CD4-positive, alpha-beta T cell treated with Interleukin-4 for 1 hour (primary cell): ENCODE measurements at places on chromosomes 16 and 17.

DNA sequence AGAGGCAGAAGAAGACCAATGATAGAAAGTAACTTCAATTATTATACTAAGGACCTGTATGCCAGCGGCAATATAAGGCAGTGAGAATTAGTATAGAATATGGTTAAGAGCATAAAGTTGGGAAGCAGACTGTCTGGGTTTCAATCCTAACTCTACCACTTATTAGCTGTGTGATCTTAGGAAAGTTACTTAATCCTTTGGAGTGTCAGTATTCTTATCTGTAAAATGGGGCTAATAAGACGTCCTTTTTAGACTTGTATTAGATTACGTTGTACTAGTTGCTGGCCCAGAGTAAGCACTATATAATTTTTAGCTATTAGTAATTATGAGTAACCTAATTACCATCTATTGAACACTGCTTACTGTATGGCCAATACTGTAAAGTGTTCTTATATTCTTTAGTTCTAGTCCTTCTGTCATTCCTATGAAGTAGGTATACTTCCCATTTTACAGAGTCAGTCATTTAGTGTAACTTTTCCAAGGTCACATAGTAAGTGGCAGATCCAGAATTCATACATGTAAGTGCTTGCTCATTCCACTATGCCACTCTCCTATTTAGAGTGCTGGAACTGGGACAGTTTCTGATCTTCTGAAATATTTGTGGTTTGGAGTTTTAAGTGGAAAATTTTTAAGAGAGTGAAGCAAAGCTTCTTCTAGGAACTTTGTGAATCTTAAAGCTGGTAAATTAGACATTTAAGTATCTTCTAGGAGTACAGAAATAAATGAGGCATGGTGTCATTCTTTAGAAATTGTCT lies 22.5 kb downstream of the HEATR9 start:
- no peak for DNase-seq

GRCh38 chr16:74726716-74727115 lies 26.1 kb upstream of the MLKL start:
- DNase-seq = peak; percentile 33

DNA sequence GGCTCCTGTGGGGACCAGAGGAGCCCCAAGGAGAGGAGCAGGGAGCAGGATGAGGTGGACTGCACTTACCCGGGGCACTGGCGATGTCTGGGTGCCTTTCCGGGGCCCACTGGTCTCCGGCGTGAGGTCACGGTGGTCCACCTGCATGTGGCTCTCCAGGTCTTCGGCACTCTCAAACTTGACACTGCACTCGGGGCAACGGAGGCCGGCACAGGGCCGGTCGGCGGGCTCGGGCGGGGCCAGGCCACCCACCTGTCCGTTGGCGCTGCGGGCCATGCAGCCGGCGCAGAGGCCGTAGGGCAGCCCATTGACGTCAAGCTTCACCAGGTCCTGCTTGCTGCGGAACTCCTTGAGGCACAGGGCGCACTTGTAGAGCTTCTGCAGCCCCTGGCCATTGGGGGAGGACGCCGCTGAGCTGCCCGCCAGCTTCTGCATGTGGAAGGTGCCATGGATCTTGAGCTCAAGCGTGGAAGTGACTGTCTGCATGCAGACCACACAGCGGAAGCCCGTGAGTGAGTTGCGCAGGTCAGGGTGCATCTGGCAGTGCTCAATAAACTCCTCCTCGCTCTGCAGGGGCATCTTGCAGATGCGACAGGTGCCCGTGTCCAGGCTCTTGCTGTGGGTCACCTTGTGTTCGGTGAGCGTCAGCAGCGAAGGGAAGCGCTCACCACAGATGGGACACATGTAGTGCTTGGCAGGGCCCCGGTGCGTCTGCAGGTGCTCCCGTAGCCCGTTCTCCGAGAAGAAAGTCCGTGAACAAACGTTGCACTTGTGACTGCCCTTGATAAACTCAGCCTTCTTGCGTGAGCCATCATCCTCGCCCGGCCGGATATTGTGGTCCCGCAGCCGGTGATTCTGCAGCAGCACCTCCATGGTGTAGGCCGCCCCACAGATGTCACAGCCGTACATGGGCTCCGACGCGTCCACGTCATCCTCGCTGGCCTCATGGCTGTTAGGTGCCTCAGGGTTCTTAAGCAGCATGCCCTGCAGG lies 220.0 kb downstream of the ZNF423 start:
- no peak for DNase-seq

- no peak for DNase-seq
Measured at GRCh38 chr17:70239391-70239826, 70.1 kb downstream of the KCNJ2 start.

DNA sequence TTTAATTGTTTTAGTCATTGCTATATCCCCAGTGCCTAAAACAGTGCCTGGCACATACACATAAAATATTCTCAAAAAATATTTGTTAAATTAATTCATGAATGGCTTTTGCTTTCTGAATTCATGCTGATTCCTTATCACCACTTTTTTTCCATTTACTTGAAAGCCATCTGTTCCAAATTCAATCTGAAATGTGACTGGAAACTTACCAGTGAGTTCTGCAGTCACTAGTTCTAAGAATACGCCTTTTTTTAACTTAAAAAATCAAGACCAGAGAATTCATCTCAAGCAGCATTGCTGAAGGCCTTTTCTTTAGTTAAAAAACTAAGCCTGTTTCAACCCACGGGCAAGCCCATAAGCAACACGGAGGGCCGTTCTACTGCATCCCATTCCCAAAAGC lies 114.0 kb upstream of the ERCC4 start:
- DNase-seq = no peak

DNA sequence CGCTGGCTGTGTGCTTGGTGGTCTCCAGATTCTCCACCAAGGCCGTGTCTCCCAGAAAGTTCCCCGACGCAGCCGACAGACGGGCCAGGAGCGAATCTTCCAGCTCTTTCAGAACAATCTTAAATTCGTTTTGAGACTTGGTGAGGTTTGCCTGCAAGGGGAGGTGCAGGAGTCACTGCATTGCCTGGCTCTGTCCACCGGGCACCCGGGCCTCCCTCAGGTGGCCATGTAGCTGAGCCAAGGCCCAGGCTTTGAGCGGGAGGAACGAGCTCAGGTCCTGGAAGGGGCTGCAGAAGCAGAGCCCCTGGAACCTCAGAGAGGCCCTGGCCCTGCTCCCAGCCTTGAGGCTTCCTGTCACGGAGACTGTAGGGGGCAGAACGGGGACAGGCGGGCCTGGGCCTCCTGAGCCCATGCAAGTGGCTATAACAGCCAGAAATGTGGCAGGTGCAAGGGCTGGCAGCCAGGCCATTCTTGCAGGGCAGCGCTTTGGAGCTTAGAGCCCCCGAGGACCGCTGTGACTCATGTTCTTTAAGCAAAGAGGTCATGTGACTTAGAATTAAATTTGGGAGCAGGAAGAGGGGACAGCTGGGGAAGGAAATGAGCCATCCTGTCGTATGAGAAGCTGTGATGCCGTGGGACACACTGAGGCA lies 72.4 kb downstream of the PGS1 start:
- DNase-seq = no peak

DNA sequence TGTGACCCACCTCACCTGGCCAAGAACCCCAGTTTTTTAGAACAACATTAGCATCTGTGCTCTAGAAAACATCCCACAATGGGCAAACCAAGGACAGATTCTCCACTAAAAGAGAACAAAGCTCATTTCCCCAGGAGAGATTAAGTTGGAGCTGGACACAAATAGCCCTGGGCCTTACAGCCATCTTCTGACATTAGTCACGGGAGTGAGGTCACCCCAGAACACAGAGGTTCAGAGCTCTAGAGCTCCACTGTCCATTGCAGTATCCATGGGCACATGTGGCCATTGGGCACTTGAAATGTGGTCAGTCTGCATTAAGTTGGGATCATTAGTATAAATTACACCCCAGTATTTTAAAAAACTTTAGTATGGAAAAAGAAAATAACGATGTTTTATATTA lies 47.6 kb upstream of the RBBP6 start:
- no peak for DNase-seq

GRCh38 chr17:57666201-57666870 lies 78.8 kb downstream of the CCDC182 start:
- no peak for DNase-seq

- no peak for DNase-seq
Measured at GRCh38 chr16:65384441-65384840, 262.6 kb upstream of the CDH11 start.

DNA sequence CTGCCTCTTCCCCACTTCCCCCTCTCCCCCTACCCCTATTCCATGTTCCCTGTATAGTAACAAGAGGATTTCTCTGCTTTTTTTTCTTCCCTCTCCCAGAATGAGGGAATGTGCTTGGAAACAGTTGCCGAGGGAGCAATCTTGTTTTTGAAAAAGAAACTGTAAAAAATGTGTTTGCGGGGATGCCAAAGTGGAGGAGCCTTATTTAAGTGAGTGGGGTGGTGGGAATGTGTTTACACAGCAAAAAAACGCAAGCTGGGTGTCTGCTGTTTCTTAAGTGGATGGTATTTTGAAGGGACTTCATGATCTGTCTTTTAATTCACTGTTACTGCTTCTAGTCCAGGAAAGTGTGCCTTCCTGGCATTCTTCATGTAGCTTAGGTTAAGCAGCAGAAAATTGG lies 254.4 kb downstream of the SHISA9 start:
- no peak for DNase-seq

GRCh38 chr17:863880-864279 lies 81.7 kb downstream of the MRM3 start:
- no peak for DNase-seq

DNA sequence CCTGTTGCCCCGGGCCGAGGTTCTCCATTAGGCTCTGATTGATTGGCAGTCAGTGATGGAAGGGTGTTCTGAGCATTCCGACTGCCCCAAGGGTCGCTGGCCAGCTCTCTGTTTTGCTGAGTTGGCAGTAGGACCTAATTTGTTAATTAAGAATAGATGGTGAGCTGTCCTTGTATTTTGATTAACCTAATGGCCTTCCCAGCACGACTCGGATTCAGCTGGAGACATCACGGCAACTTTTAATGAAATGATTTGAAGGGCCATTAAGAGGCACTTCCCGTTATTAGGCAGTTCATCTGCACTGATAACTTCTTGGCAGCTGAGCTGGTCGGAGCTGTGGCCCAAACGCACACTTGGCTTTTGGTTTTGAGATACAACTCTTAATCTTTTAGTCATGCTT lies 74.2 kb downstream of the HAPSTR1 start:
- DNase-seq = no peak

GRCh38 chr16:70659546-70659945 lies 13.2 kb downstream of the IL34 start:
- DNase-seq = no peak

GRCh38 chr17:57956291-57957119 lies 1.3 kb upstream of the CUEDC1 start:
- DNase-seq = peak; percentile 38

DNA sequence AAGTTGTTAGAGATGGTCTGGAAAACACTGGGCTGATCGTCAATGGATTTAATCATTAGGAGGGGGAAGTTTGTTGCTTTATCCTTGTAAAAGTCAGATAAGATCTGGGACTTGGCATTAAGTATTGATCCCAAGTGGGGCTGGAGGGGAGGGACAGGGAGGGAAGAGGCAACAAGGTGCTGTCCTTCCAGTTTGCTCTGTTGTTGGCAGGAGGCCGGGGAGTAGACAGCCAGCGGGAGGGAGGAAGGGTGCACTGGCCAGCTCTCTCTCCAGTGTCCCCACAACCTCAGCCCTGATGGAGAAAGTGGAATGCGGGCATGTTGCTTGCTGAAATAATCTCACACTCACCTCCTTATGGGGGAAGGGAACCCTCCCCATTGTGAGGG lies 210.2 kb downstream of the CCDC182 start:
- no peak for DNase-seq

- no peak for DNase-seq
Measured at GRCh38 chr17:2867441-2868424, 71.5 kb downstream of the RAP1GAP2 start.

GRCh38 chr17:64213995-64214811 lies 48.9 kb downstream of the TEX2 start:
- no peak for DNase-seq

- DNase-seq = no peak
Measured at GRCh38 chr16:13909872-13910303, 10.1 kb upstream of the ERCC4 start.

GRCh38 chr17:10032118-10032852 lies 127.2 kb upstream of the RCVRN start:
- DNase-seq = no peak

- no peak for DNase-seq
Measured at GRCh38 chr17:73492125-73492820, 152.0 kb downstream of the SDK2 start.

DNA sequence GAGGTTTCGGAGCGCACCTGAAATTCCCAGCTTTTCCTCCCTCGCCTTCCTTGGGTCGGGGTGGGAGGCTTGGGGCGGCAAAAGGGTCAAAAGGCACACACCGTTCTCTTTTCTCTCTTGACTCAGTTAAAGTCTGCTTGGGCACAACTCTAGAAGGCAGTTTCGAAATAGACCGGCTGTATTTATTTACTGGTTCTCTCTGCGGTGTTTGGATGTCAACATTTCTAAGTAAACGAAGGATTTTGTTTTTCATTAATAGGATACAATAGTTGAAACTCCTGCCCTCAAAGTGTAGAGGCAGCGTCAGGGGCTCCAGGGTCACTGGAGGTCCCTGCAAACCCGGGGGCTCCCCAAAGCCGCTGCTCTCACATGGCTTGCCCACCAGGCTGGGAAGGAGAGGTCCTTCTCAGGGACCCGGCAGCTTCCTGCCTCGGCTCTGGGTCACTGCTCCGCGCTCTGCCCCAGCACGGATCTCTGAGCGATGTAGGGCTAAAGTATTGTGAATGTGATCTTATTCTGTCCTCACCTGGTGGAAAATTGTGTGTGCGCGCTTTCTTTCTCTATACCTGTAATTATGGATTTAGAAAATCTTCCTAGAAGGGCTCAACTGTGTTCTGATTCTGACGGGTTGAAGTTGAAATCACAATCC lies 952 bp downstream of the BMERB1 start:
- no peak for DNase-seq

DNA sequence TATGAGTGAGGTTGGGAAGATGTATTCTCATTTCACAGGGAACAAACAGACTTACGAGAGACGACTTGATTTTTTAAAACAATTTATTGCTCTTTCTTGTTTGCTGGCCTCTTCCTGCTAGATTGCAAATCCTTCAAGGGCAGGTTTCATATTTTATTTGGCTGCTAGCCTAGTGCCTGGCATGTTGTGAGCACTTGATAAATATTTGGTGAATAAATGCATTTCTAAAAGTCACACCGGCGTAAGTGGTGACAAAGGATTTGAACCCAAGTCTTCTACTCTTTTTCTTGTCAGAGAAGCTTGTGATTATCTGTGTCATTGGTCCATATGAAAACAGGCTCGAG lies 1.4 kb downstream of the WWP2 start:
- no peak for DNase-seq
